Stimulated activated CD8-positive, alpha-beta memory T cell treated with anti-CD3 and anti-CD28 coated beads, Interleukin-4, amount 100 ng/mL, for 1 hour (primary cell): ENCODE measurements at places on chromosomes 7 and 10.

- no peak for DNase-seq
These were observed 70.4 kb upstream of the APBB1IP start for GRCh38 chr10:26367771-26368170.

- no peak for DNase-seq
These were observed 140.3 kb downstream of the GPR85 start for GRCh38 chr7:112946350-112946749.

DNA sequence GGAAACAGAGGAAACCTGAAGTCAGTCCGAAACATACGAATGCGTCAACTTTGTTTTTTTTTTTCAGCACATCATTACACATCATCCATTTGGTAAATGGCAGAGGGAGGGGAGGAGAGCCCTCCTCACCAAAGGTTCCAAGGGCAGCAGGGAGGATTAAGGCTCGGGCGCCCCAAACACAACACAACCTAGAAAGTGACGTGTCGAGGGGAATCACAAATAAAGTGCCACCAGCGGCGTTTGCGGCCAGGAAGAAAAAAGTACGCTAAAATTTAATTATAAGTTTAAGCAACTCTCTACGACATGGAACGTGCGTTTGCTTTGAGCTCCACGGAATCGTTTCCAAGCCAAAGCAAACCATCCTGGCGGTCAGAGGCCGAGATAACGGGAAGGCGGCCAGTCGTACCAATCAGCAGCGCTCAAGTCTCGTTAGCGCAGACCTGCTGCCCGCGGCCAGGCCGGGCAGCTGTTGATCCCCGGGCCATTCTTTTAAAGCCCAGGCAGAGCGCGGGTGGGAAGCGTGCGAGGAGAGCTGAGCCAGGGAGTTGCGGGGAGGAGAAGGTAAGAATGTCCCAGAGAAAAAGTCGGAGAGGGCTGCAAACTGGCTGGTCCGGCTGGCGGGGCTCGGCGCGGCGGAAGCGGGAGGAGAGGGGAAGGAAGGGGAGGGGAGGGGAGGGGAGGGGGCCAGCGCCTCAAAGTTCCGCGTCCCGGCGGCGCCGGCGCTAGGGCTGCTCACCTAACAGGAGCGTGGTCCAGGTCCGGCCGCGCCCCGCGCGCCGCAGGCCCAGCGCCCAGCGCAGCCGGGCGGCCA is 719 bp downstream of the DPY19L1 start:
- DNase-seq = peak; percentile 8

DNA sequence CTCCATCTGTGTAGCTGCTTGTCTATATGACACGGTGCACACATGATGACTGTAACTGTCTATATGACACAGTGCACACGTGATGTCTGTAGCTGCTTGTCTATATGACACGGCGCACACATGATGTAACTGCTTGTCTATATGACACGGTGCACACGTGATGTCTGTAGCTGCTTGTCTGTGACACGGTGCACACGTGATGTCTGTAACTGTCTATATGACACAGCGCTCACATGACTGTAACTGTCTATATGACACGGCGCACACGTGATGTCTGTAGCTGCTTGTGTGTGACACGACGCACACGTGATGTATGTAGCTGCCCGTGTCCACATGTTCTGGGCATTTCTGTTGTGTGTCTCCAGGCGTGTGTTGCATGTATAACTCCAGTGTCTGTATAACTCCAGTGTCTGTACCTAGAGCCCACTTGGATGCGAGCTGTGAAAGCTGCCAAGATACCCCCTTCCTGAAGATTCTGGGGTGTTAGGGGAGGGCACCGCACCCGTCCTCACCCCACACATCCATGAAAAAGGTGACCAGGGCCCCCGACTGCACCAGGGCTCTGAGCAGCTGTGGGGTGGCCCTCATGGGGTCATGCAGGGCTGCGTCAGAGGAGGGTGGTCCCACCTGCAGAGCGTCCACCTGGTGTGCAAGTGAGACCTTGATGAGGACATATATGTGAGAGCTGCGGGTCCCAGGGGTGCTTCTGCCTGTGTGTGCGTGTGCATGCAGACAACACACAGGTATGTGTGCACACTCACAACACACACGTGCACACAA is 137.9 kb downstream of the ELFN1 start:
- DNase-seq = no peak

GRCh38 chr10:121351540-121351939 is 246.7 kb downstream of the FGFR2 start:
- no peak for DNase-seq

GRCh38 chr7:71238581-71239295 is 106.8 kb downstream of the GALNT17 start:
- no peak for DNase-seq

- DNase-seq = no peak
These were observed 7.2 kb downstream of the TNS3 start for GRCh38 chr7:47574482-47575329.

DNA sequence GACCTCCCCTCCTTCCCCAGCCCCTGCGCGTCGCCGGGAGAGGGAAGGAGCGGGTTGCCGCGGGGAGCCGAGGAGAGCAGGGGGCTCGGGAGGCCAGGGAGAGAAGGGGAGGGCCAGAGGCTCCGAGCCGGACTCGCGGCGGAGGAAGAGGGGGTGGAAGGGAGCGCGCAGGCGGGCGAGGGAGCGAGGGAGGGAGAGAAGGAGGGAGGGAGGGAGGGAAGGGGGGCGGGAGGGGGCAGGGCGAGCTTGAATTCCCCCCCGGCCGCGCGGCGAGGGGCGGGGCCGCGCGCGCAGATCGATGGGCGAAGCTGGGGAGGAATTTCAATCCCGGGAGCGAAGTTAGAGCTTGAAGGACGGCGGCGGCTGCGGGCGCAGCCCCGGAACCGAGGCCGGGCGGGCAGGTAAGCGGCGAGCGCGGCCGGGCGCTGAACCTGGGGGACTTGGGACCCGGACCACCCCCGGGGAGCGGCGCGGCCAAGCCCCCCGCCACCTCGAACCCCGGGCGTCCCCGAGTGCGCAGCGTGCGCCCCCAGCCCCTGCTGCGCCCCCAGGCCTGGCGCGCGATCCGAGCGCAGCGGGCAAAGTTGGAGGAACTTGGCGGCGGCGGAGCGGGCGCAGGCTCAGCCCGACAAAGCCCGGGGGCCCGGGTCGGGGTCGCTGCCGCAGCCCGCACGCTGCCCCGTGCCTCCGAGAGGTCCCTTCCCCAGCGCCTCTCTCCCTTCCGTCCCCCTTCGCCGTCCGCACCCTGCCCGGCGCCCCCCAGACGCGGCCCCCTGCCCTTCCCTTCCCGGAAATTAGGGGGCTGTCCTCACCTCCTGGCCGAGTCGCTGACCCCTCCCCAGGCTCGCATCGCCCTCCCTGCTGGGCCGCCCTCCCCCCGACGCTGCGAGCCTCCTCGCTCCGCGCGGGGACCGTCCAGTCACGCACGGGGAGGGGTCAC is at the start of gene ELFN1:
Gene ELFN1 (plus strand): TSS at position 324 of the 940 bp plus-strand sequence. CDS start 74,320 bp downstream, outside the sequence.
- no peak for DNase-seq

DNA sequence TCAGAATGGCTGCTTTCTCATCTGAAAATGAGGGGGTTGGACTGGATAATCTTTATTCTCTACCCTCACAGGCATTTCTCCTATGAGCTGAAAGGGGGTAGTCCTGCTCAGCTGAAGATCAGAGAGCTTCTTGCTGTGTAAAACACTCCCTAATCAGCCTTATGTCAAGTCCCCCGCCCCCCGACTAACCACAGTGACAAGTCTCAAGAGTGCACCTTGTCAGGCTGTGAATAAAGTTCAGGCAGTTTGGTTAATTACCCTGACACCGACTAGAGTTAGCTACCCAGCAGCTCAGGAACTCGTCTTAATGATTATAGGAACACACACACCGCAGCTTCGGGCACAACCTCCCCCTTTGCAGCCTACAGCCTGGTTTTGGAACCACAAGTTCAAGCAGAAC is 513.7 kb downstream of the RPS24 start:
- DNase-seq = no peak

- no peak for DNase-seq
These were observed 9.9 kb downstream of the LIPA start for GRCh38 chr10:89241486-89242344.

DNA sequence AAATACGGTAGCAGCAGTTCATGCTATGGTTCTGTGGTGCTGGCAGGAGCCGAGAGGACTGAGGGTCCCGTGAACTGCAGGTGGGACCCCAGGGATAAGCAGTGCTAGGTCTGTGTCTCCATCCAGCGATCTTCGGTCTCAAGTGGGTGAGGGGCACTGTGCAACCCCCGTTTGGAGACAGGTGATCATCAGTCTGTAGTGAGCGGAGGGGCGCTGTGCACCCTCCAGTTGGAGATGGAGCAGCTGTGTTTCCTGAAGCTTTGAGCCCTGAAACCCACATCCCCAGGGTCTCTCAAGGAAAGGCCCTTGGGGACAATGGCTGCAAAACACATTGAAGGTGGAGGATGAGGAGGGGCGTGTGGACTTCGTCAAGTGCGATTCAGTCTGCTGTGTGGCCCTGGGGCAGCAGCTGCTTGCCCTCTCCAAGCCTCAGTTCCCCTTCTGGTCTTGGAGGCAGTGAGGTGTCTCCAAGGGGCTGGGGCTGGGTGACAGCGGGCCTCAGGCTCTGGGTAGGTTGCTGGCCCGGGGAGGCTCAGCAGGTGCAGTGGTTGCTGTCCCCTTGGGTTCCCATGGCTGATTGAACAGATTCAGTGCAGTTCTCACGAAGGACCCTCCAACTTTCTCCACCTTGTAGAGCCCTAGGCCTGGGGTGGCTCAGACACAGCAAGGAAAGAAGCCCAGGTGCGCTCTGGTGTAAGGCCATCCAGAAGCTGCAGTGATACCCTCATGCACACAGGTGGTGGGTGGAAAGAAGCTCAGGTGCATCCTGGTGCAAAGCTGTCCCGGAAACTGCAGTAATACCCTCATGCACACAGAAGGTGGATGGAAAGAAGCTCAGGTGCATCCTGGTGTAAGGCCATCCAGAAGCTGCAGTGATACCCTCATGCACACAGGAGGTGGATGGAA is 160.6 kb downstream of the ADARB2 start:
- DNase-seq = no peak

GRCh38 chr10:105718207-105718995 is 1077.3 kb downstream of the SORCS3 start:
- no peak for DNase-seq

DNA sequence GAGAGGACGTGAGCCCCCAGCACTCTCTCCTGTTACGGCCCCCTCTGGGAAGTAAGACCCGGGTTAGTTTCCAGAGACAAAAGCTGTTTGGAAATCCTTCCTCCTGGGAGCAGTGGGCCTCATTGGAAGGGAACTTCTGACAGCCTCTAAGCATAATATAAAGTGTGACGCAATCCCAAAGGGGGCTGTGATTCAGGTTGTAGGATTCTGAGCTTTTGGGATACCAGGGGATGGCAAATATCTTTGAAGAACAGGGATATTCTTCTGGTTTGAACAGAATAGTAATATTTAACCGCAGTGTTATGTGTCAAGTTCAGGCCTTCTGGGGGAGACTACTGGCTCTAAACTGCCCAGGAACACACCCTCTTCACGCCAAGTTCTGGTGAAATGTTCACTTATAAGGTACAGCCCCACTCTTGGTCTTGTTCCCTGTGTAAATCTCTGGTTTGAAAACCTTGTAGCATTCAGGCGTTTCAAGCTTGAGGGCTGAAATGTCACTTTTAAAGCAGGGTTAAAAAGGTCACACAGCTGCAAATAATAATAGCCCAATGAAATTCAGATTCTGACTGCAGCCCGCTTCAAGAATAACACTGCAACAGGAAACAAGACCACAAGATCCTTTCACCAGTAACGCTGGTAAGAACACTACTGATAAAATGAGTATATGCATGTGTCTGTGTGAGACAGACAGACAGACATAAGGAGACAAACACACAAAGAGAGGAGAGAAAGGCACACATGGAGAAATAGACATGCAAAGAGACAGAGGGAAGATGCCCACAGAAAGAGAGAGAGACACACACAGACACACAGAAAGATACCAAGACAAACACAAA is 69.0 kb downstream of the CREB5 start:
- DNase-seq = no peak

DNA sequence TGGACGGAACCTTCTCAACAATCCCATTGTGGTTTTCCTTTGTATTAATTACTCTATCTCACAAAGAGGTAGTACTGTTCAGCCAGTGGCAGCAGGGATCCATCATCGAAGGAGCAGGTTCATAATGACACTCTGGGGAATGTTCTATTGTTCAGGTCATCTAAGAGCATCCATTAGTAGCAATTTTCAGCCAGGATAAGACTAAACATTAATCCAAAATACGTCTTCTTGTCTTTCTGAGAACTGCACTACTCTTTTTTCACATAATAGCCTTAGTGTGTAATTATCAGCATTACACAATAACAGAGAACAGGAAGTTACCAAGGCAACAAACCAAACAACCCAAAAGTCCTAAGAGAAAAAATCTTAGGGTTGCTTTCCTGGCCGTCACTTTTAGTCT is 259.5 kb upstream of the VWC2 start:
- no peak for DNase-seq

DNA sequence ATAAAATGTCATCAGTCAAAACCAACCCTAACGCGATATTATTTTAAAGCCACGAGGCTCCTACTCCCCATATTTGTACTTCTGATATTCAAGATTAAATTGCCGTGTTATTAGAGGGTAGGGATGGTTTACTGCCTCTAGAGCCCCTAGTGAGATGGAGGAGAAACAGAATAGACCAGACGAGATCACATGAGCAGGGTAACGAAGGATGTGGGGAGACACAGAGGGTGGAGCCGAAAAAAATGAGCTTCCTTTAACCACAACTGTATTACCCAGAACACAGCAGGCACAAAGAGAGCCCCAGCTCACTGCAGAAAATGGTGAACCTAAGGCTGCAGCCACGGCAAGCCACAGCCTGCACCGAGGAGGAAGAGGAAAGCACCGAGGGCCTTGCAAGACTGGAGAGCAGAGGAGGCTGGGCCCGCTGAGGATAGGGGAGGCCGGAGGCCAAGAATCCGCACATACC is 14.3 kb downstream of the ZC3HAV1 start:
- DNase-seq = peak; percentile 61

GRCh38 chr7:36546331-36546730 is 156.7 kb downstream of the ANLN start:
- no peak for DNase-seq

- no peak for DNase-seq
These were observed 49.9 kb downstream of the ARMC3 start for GRCh38 chr10:22977751-22978150.

GRCh38 chr7:67599331-67600062 is 602.9 kb downstream of the TYW1 start:
- DNase-seq = no peak

DNA sequence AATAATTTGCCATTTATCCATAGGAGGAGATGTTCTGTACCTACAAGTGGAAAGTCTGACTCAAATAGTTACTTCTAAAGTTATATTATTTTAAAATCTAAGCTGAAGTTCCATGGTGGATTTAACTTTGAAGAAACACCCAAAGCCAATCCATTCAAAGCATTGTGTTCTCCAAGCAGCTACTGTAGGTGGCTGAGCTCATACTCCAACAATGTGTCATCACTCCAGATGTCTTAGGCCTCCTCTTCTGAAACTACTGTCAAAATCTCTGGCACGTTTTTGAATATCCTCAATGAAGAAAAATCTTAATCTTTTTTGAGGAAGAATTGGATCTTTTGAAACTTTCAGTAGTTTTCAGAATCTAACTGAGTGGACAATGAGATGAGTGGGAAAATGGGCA is 169.1 kb downstream of the PTEN start:
- DNase-seq = no peak
